MCF 10A (cell line): ENCODE measurements at places on chromosomes 3 and 15.

GRCh38 chr3:119360736-119361462, 66.7 kb downstream of the ARHGAP31 start:
- no peak for DNase-seq
- H3K4me3 ChIP-seq = no peak overlapping the region
- H3K27ac ChIP-seq = no peak overlapping the region
- no peaks in the 10 kb centered on the region for H3K36me3 ChIP-seq

DNA sequence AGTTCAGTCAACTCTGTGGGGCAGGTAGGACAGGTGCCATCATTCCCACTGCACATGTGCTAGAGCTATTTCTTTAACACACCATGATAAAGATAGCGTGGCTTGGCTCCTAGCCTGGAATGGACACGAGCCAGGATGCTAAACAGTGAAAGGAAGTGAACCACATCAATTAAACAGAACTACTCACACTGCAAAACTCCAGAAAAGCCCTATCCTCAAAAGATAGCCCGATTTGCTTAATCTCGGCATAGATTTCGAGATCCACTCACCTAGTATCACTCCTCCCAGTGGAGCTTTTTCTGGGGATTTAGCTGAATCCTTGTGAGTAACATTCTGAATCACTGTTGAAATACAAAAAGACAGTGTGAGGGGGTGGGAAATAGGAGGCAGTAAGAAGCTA, 118.0 kb downstream of the ABI3BP start:
- H3K36me3 ChIP-seq = no peaks in the 10 kb centered on the region
- H3K27me3 ChIP-seq = no peaks in the 10 kb centered on the region
- H3K27ac ChIP-seq = no peak overlapping the region
- H3K4me3 ChIP-seq = no peak overlapping the region

GRCh38 chr15:82922737-82923136, 29.8 kb downstream of the HOMER2 start:
- peaks cover 6% of the 10 kb centered on the region for H3K4me1 ChIP-seq
- no peak overlapping the region for H3K27ac ChIP-seq
- no peaks in the 10 kb centered on the region for H3K36me3 ChIP-seq
- no peak overlapping the region for H3K4me3 ChIP-seq
- no peaks in the 10 kb centered on the region for H3K27me3 ChIP-seq

DNA sequence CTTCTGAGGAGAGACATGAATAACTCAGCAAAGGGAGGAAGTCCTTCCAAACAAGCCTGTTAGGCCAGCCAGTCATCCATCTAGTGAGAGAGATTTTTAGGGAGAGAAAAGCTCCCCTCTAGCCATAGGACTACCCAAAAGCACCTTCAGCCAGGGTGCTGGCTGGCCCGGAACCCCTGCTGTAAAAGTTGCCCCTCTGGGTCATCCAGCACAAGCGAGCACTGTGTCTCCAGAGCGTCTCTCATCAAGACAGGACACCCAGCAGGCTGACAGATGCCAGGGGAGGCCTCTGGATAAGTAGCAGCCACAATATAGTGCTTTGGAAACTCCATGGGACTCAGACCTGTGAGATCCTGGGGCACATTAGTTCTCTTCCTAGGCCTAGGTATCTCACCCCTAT, 24.5 kb downstream of the ANXA2 start:
- peak overlapping the region; percentile 92 for H3K27ac ChIP-seq
- H3K4me1 ChIP-seq = peaks cover 70% of the 10 kb centered on the region
- H3K4me3 ChIP-seq = peak overlapping the region; percentile 64
- H3K36me3 ChIP-seq = peaks cover 87% of the 10 kb centered on the region
- DNase-seq = no peak
